HTR-8/SVneo (cell line): ENCODE measurements at places on chromosomes 1 and 21.
A peak's percentile ranks its signal among the peaks of the same experiment; 100 is the strongest.

DNA sequence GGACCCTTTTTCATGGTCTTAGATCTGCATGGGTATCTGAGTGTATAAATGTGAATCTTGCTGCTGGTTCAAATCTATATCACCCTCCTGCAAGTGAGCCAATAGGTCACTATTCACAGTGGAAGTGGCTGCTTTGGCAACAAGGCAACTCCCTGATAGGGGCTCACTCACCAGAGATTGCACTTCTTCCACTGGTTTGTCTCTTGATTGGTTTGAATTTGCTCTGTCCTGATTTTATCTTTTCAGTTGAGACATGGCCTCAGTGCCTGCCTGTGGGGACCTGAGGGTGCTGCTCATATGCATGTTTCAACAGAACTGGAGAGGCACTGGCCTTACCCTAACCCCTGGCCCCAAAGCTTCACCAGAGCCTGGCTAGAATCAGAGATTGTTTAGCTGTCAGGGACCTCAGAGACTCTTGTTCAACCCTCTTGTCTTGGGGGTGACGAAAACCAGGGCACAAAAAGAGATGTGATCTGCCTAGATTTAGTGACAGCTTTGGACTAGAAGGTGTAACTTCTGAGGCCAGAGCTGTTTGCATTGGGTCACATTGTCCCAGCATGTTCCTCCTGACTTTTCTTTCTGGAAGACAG lies 16.9 kb downstream of the AVPR1B start:
- no peak for DNase-seq

DNA sequence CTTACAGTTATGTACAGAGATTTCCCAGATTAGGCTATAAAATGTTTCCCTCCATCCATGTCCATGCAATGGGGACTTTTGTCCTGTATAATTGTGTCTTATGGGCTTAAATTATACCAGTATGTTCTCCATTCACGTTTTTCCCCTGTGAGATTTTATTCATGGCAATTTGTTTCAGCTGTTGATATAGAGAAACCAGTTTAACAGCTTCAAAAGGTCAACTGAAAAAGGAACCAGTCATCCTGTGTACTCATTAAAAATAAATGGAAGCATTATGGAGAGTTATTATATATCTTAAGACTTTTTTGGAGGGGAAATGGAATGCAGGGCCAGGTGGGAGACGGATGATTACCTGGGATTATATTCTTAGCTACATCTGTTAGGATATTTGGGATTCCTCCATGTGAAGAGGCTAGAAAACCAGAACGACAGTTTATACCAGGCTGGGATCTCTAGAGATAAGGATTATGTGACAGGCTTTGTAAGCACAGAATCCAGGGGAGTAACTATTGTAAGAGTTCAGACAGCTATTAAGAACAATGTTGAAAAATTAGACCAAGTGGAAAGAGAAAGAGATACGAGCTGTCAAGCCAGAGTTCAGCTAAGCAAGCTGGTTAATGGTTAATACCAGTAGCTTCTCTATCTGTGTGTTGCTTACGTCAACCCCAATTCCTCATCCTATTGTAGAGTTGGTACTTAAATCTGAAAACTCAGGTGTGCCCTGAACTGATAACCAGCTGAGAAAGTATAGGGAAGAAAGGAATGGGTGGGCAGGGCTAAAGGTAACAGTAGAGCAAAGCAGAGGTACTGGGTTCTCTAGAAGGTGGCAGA lies 12.4 kb upstream of the ZNF697 start:
- no peak for DNase-seq

- DNase-seq = peak; percentile 28
These were observed 23.8 kb downstream of the PTPRF start for GRCh38 chr1:43554444-43554992.

- no peak for DNase-seq
These were observed at the start of gene TMEM54 for GRCh38 chr1:32900956-32901822. Gene TMEM54, minus strand, starts transcription at chr1:32901389. Its CDS starts 151 bp downstream, at chr1:32901238.

DNA sequence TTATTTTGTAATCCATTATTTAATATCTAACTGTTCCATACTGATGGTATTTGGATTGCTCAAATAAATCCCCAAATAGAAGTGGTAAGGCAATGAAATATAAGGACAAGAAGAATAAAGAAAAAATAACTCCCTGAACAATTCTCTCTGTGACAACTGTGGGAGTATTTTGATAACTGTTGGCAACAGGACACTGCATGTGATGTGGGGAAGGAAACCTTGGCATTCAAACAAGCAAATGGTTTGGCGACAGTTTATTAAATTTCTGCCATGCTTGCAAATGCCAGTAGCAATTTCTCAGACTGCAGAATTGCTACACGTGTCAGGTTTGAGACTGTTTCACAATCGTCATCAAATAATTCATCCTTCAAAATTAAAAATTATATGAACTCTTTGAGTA lies 8.6 kb upstream of the MRPL39 start:
- no peak for DNase-seq

- DNase-seq = no peak
These were observed 357.4 kb upstream of the ADGRL2 start for GRCh38 chr1:81443288-81443687.
